Smooth muscle cell of trachea (primary cell): ENCODE measurements at places on chromosomes 12 and 14. TPM values are rescaled to one million over a fixed set of nuclear protein-coding genes. Genes with fewer than 3 reads are reported as not detected.

TBX5 gene
- 19.4 and 26.6 TPM in 2 replicates for total RNA-seq

AMN gene
- 0.15 and 0.17 TPM in 2 replicates for total RNA-seq

C12orf57 gene
- total RNA-seq: 61.5 and 94.6 TPM in 2 replicates

TCL1A gene
- not detected in 2 replicates for total RNA-seq

PTPRR gene
- total RNA-seq: 0.33 and 0.58 TPM in 2 replicates

HCAR2 gene
- total RNA-seq: not detected in 2 replicates

TAS2R42 gene
- not detected in 2 replicates for total RNA-seq

DYNLL1 gene
- total RNA-seq: 178 and 248 TPM in 2 replicates

GPR162 gene
- total RNA-seq: 6.1 and 6.8 TPM in 2 replicates

KRT4 gene
- total RNA-seq: not detected in 2 replicates

HVCN1 gene
- total RNA-seq: 4.1 and 10.1 TPM in 2 replicates

PLD4 gene
- under 0.01 TPM in 2 replicates for total RNA-seq
